ENCODE measurements at places on chromosomes 2 and 18. TPM values are rescaled to one million over a fixed set of nuclear protein-coding genes. Genes with fewer than 3 reads are reported as not detected.

MEIS1 gene
- not detected for total RNA-seq

C2orf78 gene
- total RNA-seq, result not detected

HOXD9 gene
- total RNA-seq, result not detected

RGPD4 gene
- 0.09 TPM for total RNA-seq

ASB3 gene
- 40.1 TPM for total RNA-seq

RAB17 gene
- not detected for total RNA-seq

DNA sequence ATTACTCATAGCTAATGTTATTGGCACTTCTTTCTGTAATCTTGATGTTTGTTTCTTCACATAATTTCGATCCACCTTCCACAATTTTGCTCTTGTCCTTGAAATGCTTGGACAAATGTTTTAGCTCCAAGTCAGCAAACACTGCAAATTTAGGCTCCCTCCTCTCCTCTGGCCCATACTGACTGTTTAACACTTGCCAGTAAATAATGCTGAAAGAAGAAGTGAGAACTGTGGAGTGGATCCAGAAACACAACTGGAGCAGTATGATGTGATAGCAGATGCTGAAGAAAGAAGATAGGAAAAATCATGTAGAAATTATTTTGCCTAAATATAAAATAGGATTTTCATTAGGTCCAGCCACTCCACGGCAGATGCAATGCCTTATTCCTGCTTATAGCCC, 415.0 kb upstream of the GYPC start:
- no peak for DNase-seq
- H3K36me3 ChIP-seq, result no peaks in the 10 kb centered on the region
- no peak overlapping the region for H3K4me3 ChIP-seq

- DNase-seq, result no peak
- H3K27ac ChIP-seq, result no peak overlapping the region
- no peaks in the 10 kb centered on the region for H3K4me1 ChIP-seq
- H3K4me3 ChIP-seq, result no peak overlapping the region
- H3K27me3 ChIP-seq, result no peaks in the 10 kb centered on the region
Observed at GRCh38 chr2:27006602-27007415, 26.0 kb upstream of the TMEM214 start.

DNA sequence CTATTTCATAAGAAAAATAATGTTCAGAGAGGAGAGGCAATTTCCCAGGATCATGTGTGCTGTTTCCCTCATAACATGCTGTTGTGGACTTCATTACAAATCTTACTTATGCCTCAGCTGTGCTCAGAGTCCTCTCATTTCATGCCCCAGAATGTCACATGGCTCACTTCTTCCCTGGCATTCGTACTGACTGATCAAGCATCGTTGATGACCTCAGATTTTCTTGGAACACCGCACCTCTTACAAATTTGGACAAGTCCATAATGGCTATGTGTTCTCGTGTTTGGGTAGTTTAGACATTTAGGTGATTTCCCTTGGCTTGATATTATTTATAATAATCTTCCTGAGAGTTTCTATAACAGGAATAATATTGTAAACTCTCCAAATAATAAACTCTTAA, 32.9 kb downstream of the SERPINB7 start:
- no peaks in the 10 kb centered on the region for H3K36me3 ChIP-seq
- no peak overlapping the region for H3K27ac ChIP-seq
- no peak overlapping the region for H3K4me3 ChIP-seq
- H3K4me1 ChIP-seq, result no peaks in the 10 kb centered on the region

- H3K4me3 ChIP-seq, result no peak overlapping the region
- no peak for DNase-seq
- H3K27ac ChIP-seq, result no peak overlapping the region
- no peaks in the 10 kb centered on the region for H3K4me1 ChIP-seq
Observed at GRCh38 chr2:227423656-227424499, 36.1 kb upstream of the SCYGR1 start.

- no peak for DNase-seq
- H3K36me3 ChIP-seq, result no peaks in the 10 kb centered on the region
- H3K27me3 ChIP-seq, result no peaks in the 10 kb centered on the region
Observed at GRCh38 chr2:239472235-239472775, 71.5 kb upstream of the HDAC4 start.

GRCh38 chr2:21793461-21793860, 669.7 kb downstream of the TDRD15 start:
- DNase-seq, result no peak
- no peaks in the 10 kb centered on the region for H3K4me1 ChIP-seq
- H3K36me3 ChIP-seq, result no peaks in the 10 kb centered on the region
- H3K27ac ChIP-seq, result no peak overlapping the region

GRCh38 chr2:216082117-216082711, 495 bp downstream of the TMEM169 start:
- no peaks in the 10 kb centered on the region for H3K36me3 ChIP-seq
- H3K27me3 ChIP-seq, result no peaks in the 10 kb centered on the region
- H3K27ac ChIP-seq, result peak overlapping the region; percentile 65

GRCh38 chr2:4144731-4145130, 441.4 kb downstream of the DCDC2C start:
- no peaks in the 10 kb centered on the region for H3K27me3 ChIP-seq
- no peaks in the 10 kb centered on the region for H3K4me1 ChIP-seq
- DNase-seq, result no peak
- H3K27ac ChIP-seq, result no peak overlapping the region

DNA sequence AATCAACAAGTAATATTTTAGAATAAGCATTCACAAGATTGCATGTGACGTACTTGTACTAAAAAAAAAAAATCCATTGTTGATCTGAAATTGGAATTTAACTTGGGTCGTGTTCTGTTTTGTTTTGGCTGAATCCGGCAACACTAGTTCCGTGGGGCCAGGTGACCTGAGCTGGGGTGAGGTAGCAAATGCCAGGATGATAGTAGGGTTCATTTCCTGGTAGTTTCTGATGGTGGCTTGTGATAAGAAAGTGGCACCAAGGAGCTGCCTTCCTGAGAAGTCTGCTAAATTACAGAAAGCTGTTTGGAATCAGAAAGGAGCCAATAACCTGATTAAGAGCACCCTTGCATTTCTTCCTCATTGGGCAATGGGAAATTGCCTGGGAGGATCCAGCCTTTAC, 126.4 kb upstream of the DLX2 start:
- no peak overlapping the region for H3K4me3 ChIP-seq
- peaks cover 37% of the 10 kb centered on the region for H3K4me1 ChIP-seq
- H3K36me3 ChIP-seq, result no peaks in the 10 kb centered on the region
- H3K27me3 ChIP-seq, result peaks cover 1% of the 10 kb centered on the region
- DNase-seq, result no peak
- no peak overlapping the region for H3K27ac ChIP-seq

- no peak for DNase-seq
- H3K27ac ChIP-seq, result peak overlapping the region; percentile 68
- H3K4me1 ChIP-seq, result peaks cover 32% of the 10 kb centered on the region
- H3K27me3 ChIP-seq, result no peaks in the 10 kb centered on the region
Observed at GRCh38 chr2:241037498-241037897, 39.1 kb downstream of the SNED1 start.

DNA sequence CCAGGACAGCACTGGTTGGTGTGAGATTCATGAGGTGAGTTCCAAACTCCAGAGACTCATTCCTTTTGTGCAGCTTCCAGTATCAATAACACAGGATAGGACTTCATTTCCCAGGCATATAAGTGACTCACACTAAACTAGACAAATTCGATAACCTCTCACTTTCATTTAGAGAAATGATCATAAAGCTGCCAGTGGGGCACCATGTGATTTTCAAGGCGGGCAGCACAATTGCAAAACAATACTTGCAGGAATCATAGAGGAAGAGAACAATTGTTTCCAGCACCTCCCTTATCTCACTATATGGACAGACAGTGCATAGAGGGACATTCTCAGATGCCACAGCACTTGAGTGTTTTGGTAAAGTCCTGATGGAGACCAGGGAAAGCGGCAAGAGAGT, 31.3 kb upstream of the DNAH7 start:
- no peaks in the 10 kb centered on the region for H3K36me3 ChIP-seq
- no peak for DNase-seq
- H3K27ac ChIP-seq, result no peak overlapping the region
- H3K4me1 ChIP-seq, result peaks cover 8% of the 10 kb centered on the region
- H3K27me3 ChIP-seq, result no peaks in the 10 kb centered on the region

GRCh38 chr2:201357221-201357620, at the start of gene FLACC1:
Gene FLACC1 (minus strand): TSS chr2:201357345. CDS start chr2:201351404, 5,941 bp downstream.
- H3K27ac ChIP-seq, result no peak within 1 kb of the TSS
- peak; percentile 3 for DNase-seq
- H3K4me3 ChIP-seq, result no peak within 1 kb of the TSS
- no peaks in the 10 kb centered on the region for H3K27me3 ChIP-seq
- H3K36me3 ChIP-seq, result no peaks in the 10 kb centered on the region

All from CD4-positive, alpha-beta memory T cell (primary cell).